ENCODE measurements at places on chromosomes 1 and 21. TPM values are rescaled to one million over a fixed set of nuclear protein-coding genes. Genes with fewer than 3 reads are reported as not detected.

- no peaks in the 10 kb centered on the region for H3K4me1 ChIP-seq
- H3K36me3 ChIP-seq, result no peaks in the 10 kb centered on the region
- no peak overlapping the region for H3K27ac ChIP-seq
- no peak overlapping the region for H3K4me3 ChIP-seq
- H3K27me3 ChIP-seq, result no peaks in the 10 kb centered on the region
Observed at GRCh38 chr1:212466898-212467650, 34.4 kb downstream of the NENF start.

Gene OR2L2
- 0.19 TPM for total RNA-seq

- H3K36me3 ChIP-seq, result no peaks in the 10 kb centered on the region
- no peak for DNase-seq
- H3K4me1 ChIP-seq, result no peaks in the 10 kb centered on the region
- H3K27me3 ChIP-seq, result no peaks in the 10 kb centered on the region
Observed at GRCh38 chr1:107184888-107185287, 44.0 kb downstream of the NTNG1 start.

DNA sequence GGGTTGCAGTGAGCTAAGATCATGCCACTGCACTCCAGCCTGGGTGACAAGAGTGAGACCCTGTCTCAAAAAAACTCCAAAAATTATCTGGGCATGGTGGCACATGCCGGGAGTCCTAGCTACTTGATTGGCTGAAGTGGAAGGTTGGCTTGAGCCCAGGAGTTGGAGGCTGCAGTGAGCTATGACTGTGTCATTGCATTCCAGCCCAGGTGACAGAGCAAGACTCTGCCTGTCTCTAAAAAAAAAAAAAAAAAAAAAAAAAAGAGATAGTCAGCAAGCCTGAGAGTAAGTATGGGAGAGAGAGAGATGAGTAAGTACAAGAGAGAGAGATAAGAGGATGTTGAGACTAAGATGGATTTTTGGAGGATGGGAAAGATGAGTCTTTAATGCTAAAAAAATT, 180.8 kb upstream of the CACYBP start:
- DNase-seq, result no peak
- H3K36me3 ChIP-seq, result peaks cover 11% of the 10 kb centered on the region
- no peak overlapping the region for H3K27ac ChIP-seq
- peaks cover 23% of the 10 kb centered on the region for H3K4me1 ChIP-seq
- no peak overlapping the region for H3K4me3 ChIP-seq

DNA sequence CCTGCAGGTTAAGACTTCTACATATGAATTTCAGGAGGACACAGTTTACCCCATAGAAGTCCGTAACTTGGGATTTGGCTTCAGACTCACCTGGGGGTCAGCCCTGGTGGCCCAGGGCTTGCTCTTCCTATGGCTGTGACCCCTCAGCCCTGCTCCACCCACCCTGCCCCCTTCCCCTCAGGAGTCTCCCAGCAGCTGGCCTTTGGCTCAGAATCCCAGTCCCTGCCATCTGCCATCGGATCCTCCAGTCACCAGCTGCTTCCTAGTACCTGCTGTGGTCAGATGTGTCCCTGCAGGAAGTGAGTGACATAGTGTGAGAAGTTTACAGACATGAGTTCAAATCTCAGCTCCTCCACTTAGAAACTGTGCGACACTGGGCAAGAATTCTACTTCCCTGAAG, 332.6 kb downstream of the NPHP4 start:
- H3K27me3 ChIP-seq, result no peaks in the 10 kb centered on the region
- H3K27ac ChIP-seq, result no peak overlapping the region
- no peaks in the 10 kb centered on the region for H3K4me1 ChIP-seq
- H3K36me3 ChIP-seq, result no peaks in the 10 kb centered on the region
- no peak for DNase-seq

Gene ZP4
- not detected for total RNA-seq

- H3K27me3 ChIP-seq, result peaks cover 16% of the 10 kb centered on the region
- DNase-seq, result no peak
- no peaks in the 10 kb centered on the region for H3K4me1 ChIP-seq
- no peaks in the 10 kb centered on the region for H3K36me3 ChIP-seq
- no peak overlapping the region for H3K4me3 ChIP-seq
Observed at GRCh38 chr1:78153092-78153736, 107.4 kb downstream of the GIPC2 start.

Data from activated CD4-positive, alpha-beta T cell treated with anti-CD3 and anti-CD28 coated beads, Interleukin-2, amount 10 ng/mL, durations not matched to agents 7 days and 5 days (primary cell).